ENCODE measurements at places on chromosomes 1 and 21.

DNA sequence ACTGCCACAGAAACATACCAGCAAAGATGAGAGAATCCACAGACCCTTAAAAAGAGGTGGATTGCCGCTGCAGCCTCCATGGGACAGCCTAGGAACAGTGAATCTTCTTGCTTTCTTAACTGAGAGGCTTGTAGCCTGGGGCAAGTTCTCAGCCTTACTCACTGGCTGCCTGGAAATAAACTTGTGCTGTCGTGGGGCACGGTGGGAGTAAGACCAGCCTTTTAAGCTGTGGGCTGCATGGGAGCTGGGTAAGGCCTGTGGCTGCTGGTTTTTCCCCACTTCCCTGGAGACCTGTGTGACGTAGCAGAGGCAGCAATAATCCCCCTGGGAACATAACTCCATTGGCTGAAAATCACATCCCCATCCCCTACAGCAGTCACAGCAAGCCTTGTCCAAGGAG, 30.8 kb downstream of the CD2 start:
- no peak for DNase-seq

DNA sequence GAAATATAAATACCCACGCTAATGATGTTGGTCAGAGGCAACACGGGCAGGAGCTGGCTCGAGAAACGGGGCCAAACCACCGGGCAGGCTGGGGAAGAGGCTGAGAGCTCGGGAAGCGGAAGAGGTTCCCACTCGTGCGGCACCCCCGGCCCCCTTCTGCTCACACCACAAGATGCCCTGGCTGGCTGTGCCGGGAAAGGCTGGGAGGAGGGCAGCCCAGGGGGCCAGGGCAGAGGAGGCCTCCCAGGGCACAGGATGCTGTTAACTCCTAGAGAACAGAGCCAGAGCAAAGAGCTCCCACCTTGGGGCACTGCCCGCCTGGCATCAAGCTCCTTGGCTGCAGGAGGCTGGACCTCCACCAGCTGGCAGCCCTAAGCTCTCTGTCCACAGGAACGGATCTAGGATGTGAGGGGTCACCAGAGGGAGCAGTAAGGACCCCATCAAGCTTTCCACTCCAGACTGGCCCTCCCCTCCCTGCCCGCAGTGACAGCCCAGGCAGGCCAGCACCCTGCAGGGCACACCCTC, 44.8 kb downstream of the CASZ1 start:
- DNase-seq: no peak

DNA sequence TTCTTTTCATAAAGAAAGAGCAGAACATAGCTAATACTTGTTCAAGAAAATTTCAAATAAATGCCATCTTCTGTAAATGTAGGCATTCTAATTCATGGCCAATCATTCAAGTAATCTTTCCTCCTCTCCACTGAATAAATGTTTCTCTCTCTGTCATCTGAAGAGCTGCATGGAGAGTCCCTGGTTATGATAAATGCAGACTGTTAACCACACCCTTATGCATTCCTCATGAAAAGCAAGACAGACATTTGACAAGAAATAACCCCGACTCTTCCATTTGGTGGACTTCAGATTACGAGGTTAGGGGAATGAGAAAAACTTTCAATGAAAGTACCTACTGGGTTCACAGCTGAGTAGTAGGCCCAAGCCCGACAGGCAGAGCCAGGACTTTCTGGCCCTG, 44.7 kb upstream of the SLC19A2 start:
- DNase-seq: no peak

- DNase-seq: peak; percentile 94
These were observed 5.2 kb downstream of the TNFRSF18 start for GRCh38 chr1:1200876-1201810.

DNA sequence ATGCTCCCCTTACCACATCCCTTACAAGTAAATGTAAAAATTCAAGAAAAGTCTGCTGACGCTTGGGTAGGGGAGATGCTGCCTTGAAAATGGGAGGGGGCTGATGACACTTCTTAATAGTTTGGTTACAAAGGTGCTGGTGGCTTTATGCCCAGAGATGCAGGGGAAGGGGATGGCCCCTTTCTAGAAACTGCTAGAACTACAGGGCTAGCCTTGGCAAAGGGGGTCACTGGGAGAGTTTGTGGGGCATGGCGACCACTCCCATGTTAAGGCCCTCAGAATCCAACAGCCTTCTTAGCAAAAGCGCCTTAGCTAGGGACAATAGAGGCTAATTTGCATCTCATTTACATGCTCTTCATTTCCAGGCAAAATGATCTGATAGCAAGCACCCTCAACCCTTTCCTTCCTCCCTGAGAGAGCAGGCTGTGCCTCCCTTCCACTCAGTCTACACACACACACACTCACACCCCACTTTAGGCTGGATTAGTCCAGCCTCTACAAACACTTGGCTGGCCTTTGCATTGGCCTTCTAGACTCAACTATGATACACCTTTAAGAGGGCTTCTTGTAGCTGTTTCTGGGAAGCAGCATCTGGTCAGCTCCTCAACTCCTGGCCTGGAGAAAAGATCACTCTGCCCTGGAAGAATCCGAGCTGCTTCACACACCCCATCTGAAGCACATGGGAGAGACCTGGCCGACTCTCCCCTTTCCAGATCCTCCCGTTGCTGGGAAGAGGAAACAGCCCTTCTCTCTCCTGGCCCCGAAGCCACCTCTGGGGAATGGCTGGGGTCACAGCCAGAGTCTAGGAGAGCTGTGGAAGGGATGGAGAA, 1.7 kb downstream of the SEMA6C start:
- no peak for DNase-seq

DNA sequence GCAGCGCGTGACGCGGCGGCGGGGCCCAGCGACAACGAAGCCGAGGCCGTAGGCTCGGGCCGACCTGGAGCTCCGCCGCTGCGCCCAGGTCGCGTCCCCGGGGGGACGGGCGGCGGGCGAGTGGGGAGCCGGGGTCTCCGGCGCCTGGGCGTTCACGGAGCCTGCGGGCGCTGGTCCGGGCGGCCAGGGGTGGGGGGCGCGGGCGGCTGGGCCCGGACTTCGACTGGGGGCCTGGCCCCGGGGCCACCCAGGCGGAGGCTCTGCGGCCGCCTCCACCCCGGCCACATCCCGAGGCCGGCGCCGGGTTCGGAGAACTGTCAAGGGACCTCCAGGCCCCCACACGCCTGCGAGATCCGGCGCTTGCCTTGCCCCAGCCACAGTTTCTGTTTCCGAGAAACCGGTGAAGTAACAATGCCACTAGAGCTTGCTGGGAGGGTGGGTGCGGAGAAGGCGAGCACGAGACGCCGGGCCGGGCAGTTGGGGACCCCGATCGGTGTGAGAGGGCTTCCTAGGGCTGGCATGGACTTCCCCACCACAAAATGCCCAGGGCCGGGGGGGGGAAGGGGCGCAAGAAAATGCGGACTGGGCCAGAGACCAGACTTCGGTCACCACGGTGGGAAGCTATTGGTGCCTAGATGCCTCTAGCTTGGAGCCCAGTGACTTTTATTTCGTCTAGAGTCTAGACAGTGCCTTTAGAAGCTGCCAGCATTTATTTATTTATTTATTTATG, 501 bp downstream of the FBXO6 start:
- DNase-seq: peak; percentile 50

GRCh38 chr1:93816970-93817678, 61.9 kb downstream of the DNTTIP2 start:
- DNase-seq: no peak

GRCh38 chr1:235745503-235746136, 96.0 kb upstream of the GNG4 start:
- no peak for DNase-seq

- DNase-seq: no peak
These were observed 123.9 kb upstream of the DPYD start for GRCh38 chr1:98044766-98045165.

- DNase-seq: no peak
These were observed 57.2 kb downstream of the AJAP1 start for GRCh38 chr1:4711416-4712275.

DNA sequence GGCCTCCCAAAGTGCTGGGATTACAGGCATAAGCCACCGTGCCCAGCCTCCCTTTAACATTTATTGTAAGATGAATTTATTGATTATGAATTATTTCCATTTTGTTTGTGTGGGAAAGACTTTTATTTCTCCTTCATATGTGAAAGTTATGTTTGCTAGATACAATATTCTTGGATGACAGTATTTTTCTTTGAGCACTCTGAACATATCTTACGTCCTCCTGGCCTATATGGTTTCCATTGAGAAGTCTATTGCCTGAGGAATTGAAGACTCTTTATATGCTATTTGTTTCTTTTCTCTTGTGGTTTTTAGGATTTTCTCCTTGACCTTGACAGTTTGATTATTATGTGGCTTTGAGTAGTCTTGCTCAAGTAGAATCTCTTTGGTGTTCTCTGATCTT, 26.8 kb upstream of the HLX start:
- no peak for DNase-seq

DNA sequence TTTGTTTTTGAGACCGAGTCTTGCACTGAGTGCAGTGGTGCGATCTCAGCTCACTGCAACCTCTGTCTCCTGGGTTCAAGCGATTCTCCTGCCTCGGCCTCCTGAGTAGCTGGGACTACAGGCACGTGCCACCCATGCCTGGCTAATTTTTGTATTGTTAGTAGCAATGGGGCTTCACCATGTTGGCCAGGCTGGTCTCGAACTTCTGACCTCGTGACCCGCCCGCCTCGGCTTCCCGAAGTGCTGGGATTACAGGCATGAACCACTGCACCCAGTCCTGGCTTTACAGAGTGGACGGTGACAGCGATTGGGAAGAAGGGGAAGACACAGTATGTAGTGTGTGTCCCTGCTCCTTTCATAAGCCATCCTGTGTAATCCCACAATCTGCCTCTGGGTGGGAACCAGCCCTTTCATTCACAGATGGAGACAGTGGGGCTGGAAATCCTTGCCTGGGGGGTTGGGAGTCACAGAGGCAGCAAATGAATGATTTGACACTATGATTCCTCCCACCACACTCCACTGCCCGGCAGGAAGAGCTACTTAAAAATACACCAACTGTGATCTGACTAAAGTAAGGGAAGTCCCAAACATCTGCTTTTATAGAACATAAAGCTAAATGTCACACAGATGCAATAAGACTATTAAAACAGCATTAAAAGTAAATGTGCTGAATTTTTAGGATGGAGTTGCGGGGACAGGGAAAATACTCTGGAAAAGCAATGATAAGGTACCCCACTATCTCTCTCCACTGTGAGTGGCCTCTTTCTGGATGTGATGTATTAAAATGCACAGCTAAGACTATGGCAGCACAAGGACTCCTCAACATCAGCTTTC, 4.5 kb downstream of the PARP1 start:
- DNase-seq: no peak

DNA sequence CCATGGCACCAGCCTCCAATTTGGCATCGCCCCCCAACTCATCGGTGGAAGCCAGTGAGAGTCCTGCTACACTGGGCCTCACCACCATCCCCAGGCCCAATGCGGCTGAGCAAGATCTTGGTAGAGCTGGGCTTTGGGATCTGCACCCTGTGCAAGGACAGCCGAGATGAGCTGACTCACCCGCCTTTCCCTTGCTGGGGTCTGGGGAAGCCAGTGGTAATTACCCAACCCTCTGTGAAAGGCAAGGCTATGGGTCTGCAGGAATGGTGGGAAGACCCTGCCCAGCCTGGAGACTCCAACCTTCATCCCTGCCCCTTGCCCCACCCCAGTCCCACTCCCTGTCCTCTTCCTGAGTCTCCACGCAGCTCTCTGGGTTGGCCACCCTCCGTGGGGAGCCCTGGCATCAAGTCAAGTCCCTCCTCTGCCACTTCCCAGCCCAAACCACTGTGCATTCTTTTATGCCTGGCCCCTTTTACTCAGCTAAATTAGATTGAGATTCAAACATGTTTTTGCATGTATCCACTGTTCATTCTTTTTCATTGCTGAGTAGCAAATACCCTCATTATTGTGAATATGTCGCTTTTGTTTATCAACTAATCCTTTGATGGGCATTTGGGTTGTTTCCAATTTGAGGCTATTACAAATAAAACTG, 8.8 kb downstream of the SMCP start:
- no peak for DNase-seq

DNA sequence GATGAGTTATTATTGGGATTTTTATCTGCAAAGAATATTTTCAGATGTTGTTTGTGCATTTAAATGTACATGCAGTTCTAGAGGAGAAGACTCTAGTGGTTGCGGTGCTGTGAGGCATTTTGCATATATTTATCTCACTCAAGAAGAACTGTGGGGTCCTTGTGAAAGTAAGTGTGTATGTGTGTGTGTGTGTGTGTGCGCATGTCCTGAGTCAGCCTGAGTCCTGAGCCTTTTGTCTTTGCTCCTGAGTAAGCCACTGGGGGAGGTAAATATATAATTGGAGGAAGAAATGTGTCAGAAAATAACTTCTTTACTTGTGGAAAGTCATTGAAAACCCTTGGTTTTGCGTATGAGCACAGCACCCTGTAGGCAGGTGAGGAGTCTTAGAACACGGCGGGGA, 55.6 kb upstream of the CD34 start:
- DNase-seq: no peak

DNA sequence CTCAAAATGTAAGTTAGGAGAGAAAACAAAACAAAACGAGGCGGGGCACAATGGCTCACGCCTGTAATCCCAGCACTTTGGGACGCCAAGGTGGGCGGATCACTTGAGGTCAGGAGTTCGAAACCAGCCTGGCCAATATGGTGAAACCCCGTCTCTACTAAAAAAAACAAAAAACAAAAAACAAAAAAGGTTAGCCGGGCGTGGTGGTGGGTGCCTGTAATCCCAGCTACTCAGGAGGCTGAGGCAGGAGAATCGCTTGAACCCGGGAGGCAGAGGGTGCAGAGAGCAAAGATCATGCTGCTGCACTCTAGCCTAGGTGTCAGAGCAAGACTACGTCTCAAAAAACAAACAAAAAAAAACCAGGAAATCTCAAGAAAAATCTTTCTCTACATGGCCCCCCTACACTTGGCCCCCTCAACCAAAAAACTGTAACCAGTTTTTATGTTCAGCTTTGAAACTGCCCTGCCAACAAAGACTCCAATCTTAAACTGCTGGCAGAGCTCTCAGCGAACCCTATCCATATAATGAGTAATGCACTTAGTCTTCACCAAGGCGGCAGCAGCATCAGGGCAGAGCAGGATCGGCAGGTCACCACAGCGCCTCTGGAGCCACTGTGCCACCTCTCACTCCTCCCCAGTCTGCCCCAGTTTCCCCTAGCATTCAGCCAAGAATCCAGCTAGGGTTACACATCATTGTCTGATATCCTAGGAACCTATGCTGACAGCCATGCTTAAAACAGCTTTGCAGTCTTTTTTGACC, 71.7 kb downstream of the JAK1 start:
- no peak for DNase-seq

DNA sequence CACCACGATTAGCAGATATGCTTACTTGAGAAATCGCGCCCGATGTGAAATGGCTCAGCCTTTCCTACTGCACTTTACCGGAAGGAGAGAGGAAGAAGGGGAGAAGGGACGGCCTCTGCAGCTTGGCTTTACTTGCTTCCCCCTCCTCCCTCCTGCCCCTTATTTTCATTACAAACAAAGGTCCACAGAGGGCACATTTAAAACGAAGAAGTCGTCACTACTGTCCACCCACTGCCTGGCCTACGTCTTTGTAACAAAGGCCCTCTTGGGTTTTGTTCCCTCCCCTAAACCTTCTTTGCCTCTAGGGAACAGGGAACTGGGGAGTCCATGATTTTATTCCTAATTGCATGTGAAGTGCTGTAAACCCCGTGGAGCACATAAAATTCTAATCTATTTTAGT, 308.5 kb downstream of the LMX1A start:
- DNase-seq: no peak
